ENCODE measurements at places on chromosomes 7 and 10. TPM values are rescaled to one million over a fixed set of nuclear protein-coding genes. Genes with fewer than 3 reads are reported as not detected.

FAM241B gene
- 37.5 TPM for total RNA-seq

ZNF425 gene
- 1.6 TPM for total RNA-seq

GRCh38 chr7:101927802-101928201 lies 110.4 kb downstream of the CUX1 start:
- no peak for DNase-seq
- no peak overlapping the region for H3K27ac ChIP-seq
- H3K27me3 ChIP-seq: no peaks in the 10 kb centered on the region
- peaks cover 28% of the 10 kb centered on the region for H3K4me1 ChIP-seq
- H3K36me3 ChIP-seq: no peaks in the 10 kb centered on the region
- H3K4me3 ChIP-seq: no peak overlapping the region

- no peaks in the 10 kb centered on the region for H3K4me1 ChIP-seq
- DNase-seq: no peak
- H3K36me3 ChIP-seq: no peaks in the 10 kb centered on the region
- H3K27me3 ChIP-seq: no peaks in the 10 kb centered on the region
Measured at GRCh38 chr7:9200626-9201025, 767.2 kb downstream of the NXPH1 start.

- H3K4me3 ChIP-seq: no peak overlapping the region
- no peaks in the 10 kb centered on the region for H3K36me3 ChIP-seq
- no peaks in the 10 kb centered on the region for H3K27me3 ChIP-seq
- H3K27ac ChIP-seq: no peak overlapping the region
Measured at GRCh38 chr7:128255271-128255670, 14.2 kb downstream of the LEP start.

- no peak for DNase-seq
- H3K4me3 ChIP-seq: no peak overlapping the region
- H3K4me1 ChIP-seq: no peaks in the 10 kb centered on the region
- H3K27me3 ChIP-seq: no peaks in the 10 kb centered on the region
- H3K36me3 ChIP-seq: no peaks in the 10 kb centered on the region
- no peak overlapping the region for H3K27ac ChIP-seq
Measured at GRCh38 chr7:2492038-2492437, 15.8 kb upstream of the GRIFIN start.
